ENCODE measurements at places on chromosomes 7 and 10.
A peak's percentile ranks its signal among the peaks of the same experiment; 100 is the strongest.

DNA sequence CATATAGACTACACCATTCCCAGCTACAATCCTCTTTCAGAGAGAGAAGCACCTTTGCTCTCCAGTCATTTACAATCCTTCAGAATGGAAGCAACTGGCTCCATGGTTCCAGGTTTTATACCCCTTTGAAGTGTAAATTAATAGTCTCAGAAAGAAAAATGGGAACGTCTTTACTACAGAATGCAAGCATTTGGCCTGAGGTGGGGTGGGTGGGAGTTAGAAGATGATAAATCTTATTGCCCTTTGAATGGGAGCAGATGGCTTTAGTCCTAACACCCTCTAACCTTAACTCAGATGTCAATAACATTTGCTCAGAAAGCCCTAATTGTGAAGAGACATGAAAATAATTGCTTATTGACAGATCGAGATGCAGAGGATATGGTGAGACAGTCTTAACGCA is 84.2 kb upstream of the KCNMA1 start:
- no peak for DNase-seq

GRCh38 chr10:97546456-97547270 is 25.9 kb upstream of the ANKRD2 start:
- no peak for DNase-seq

DNA sequence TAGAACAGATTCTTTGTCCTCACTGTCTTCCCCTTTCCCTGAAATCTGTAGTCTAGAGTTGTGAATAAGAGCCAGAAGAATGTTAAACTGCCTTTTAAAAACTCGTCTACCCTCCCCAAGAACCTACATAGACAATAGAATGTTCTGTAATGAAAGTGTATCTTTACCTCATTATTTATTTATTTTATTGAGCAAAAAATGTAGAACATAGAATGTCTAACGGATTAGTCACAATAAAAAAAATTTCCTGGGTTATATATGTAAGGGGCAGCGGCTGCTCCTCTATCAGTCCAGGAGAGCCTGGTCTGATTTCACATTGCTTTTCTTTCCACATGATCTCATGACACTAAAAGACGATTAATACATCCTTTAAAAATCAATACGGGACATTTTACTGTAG is 135.7 kb downstream of the SDK1 start:
- DNase-seq = no peak

DNA sequence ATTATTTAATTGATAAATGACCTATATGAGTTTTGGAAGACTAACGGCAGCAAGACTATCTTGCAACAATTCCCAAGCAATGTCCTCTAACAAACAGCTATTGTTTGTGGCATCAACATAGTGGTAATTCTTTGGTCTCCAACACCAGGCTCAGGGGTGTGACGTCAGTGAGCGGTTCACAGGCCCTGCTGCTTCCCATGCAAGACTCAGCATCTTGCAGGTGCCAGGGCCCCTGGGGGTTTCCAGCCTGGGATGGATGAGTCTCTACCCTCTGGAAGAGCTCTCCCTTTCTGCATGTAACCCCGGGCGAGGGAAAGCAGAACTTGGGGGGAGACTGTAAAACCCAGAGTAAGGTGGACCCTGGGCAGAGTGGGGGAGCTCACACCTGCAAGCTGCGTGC is 164.7 kb downstream of the ACTR3B start:
- DNase-seq = no peak

DNA sequence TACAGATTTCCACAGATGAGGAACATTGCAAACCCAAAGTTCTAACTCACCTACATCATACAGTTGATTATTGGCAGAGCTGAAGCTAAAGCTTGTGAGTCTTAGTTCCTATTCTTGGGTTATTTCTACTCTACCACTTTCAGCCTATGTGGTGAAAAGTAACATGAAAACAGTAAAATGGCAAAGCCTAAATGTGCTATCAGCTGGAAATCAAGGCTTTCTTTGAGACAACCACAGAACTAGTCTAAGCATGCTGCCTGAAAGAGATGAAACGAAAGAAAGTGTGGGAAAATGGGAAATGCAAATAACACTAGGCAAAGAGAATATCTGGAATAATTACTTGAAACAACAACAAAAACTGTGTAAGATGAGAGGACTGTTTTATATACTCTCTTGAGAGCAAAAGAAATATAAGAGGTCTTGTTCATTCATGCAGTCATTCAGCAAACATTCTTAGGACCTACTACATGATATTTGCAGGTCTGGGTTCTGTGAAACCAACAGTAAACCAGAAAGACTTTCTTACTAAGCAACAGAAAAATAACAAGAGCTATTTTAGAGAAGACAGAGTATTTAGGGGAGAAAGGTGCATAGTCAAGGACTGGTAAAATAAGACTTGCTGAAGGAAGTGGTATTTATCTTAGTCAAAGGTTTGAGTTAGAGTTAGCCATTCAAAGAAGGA is 437.1 kb downstream of the HTR7 start:
- no peak for DNase-seq

DNA sequence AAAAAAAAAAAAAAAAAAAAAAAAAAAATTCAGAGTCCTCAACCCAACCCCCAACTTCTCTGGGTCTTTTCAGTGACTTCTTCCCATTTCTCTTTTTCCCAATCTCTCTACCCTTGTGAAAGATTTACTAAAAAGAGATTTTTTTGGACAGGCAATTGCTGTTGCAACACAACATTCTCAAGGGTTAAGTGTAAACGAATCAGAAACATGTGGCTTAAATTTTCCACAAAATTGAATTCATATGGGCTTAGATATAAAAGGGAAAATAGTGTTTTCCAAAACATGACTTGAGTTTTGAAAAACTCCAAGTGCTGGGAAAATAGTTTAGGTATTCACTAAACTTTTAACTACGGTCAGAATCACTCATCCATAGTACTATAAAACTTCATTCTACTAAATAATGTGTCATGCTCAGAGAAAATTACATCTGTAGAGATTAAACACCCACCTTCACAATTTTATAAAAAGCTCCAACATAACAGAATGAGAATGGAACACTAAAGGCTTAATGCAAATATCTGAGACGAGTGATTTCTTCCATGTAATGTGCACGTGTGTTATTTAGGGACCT is 643.1 kb downstream of the PARD3 start:
- DNase-seq = no peak

DNA sequence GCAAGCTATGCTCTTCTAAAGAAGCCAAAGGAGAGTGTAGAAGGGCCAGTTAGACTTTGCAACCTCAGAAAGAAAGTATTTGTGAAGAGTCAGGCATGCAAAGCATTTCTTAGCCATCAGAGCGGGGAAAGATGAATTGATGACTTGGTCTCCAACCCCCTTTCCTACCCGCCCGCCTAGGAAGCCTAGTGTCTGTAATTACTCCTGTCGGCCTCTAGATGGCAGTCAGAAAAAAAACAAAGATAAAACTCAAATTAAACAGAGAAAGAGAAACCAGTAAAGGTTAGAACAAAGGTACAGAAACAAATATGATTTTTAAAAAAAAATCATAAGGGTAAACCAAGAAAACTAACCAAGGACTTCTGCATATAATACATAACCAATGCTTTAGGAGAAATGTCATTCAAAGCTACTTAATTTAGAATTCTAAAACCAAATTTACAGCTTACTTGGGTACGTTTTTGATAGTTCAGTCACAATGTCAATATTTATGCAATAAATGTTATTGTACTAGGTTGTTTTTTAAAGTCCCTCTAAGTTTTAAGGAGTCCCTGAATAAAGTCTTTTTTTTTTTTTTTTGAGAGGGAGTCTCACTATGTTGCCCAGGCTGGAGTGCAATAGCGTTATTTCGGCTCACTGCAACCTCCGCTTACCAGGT is 97.6 kb downstream of the LYZL1 start:
- DNase-seq = peak; percentile 28

GRCh38 chr7:32395168-32395567 is 95.0 kb downstream of the LSM5 start:
- DNase-seq = no peak

DNA sequence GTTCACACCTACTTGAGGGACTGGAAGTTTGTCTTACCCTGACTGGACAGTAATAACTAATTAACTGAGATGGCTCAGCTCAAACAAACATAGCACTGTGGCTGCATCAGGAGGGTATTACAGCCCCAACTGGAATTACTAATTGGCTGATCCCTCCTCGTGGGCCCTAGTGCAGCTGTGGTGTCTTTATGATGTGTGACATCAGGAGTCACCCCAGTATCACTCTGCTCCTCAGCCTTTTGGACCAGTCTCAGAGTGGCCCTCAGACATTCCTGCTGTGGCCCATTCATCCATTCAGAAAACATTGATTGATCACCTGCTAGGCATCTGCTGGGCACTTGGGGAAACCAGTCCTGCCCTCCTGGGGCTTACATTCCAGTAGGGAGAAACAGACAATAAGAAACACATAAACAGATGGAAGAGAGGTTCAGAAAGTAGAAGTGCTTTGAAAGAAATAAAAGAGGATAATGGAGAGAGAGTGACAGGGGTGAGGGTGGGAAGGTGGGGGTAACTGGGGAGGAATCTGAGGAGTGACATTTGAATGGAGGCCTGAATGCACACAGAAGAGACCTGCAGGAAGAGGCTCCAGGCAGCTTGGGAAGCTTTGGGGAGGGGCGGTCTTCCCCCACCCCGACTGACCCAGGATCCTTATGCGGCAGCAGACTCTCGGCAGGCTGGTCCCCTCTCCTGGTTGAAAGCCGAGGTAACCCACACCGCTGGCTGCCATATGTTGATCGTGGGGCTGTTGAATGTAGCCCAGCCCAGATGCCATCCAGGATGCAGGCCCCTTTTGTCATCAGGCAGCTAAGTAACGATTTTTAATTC is 113.1 kb downstream of the C10orf105 start:
- DNase-seq = no peak

- DNase-seq = no peak
Measured at GRCh38 chr10:132059760-132060508, 5.8 kb upstream of the JAKMIP3 start.

DNA sequence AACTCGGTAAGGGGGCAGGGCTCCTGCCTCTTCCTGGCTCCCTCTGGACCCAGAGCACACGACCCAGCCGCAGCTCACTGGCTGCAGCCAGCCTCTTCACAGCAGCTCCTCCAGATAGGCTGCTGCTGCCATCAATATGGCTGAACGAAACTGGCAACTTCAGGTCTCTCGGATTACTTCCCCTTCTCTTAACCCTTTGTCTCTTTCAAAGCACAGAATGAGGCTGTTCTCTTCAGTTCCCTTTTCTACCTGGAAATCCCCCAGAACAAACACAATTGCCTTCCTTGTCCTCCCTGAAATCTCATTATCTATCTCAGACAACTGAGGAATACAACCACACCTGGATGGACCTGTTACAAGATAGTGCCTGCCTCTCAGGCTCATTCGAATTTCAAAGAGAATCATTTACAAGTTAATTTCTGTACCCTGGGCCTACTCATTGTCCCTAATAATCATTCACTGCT is 193.4 kb upstream of the MBL2 start:
- no peak for DNase-seq

DNA sequence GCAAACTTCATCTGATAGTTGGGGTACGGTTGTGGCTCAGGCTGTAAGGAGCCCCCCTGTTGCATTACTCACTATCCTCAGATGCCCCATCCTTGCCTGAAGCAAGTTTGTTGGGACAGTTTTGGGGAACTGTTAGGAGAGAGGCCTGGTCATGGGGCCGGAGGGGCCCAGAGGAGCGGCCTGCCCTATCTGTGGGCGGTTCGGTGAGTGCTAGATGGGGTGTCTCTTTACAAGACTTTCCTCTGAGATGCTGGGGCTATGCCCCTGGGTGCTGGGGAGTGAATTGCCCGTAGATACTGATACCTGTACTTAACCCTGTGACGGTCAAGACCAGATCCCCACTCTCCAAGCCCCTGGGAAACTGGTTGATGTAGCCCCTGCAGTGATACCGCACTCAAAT is 12.4 kb downstream of the CUX1 start:
- no peak for DNase-seq

GRCh38 chr7:123995617-123996326 is 37.1 kb downstream of the TMEM229A start:
- DNase-seq = no peak

GRCh38 chr10:132293813-132294520 is 13.8 kb downstream of the STK32C start:
- no peak for DNase-seq

GRCh38 chr7:108455998-108456677 is at the start of gene NRCAM:
NRCAM (minus strand) TSS chr7:108456436; CDS start chr7:108240064, 216,372 bp downstream.
- peak; percentile 94 for DNase-seq

DNA sequence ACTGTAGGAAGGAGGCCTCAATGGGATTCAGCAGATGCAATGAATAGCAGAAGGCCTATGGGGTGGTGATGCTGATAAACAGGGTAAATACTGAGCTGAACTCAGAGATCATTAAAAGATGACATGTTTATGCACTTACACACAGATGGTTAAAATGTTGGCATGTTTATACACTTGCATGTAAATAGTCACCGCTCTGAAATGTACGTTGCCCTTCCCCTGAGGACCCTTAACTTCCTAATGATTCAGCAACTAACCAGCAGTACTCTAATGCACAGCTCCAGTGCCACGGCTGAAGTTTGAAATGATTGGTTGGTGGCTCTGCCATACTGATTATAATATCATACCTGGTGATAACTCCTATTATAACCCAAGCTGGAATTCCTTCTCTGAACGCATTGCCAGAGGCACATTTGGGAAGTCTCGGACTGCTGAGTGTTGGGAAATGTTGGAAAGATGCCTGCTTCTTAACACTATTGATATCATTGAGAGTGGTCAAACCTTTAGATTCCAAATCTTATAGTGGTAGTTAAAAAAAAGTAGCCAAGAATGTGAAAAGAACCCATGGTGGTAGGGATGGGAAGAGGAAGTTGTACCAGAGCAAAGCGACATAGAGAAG is 3.7 kb upstream of the CAV1 start:
- no peak for DNase-seq

DNA sequence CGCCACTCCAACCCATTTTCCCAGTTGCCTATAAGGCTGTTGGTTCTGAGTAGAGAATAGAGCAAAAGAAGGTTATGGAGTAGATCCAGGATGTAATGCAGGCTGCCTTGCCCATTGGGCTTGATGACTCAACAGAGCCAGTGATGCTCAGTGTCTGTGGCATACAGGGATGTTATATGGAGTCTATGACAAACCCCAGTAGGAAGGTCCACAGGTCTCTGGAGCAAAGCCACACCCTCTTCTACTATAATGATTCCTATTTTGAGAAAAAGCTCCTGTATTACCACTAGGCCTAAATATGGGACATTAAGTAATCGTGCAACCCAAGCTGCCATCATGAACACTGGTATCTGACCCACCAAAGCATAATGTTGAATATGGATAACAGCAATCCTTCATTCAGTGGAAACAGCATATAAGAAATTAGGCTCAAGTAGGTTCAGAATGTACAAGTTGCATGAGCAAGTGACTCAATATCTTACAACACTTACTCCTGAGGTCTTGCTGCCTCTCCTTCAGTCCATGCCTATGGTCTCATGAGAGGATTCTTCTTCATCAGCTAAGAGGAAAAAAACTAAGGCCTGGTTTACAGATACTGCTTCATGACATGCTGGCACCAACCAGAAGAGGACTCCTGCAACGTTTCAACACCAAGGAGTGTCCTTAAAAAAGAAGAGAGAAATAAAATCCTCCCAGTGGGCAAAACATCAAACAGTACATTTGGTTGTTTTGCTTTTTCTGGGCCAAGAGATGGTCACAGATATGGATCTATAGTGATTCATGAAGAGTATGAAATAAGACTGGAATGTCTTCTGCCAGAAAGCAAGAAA is 14.8 kb upstream of the FHIP2A start:
- no peak for DNase-seq

All from NCI-H1436 (cell line).